Left cardiac atrium (tissue), 4 donors: ENCODE measurements at places on chromosomes 13 and 19. TPM values are rescaled to one million over a fixed set of nuclear protein-coding genes. Genes with fewer than 3 reads are reported as not detected.

DNA sequence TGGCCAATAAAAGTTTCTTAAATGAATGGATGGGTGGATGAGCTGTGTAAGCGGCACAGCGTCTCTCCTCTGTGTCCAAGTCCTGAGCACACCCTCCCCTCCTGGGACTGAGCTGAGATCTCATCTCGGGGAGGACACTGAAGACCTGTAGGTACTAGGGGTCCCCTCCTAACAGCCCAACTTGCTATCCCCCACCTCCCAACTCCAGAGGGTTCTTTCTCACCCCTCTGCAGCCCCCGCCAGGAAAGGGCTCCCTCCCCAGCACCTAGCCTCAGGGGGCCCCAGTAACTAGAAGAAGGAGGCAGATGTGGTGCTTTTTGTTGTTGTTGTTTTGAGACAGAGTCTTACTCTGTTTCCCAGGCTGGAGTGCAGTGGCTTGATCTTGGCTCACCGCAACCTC, 1.1 kb upstream of the NANOS3 start:
- DNase-seq: no peak

DNA sequence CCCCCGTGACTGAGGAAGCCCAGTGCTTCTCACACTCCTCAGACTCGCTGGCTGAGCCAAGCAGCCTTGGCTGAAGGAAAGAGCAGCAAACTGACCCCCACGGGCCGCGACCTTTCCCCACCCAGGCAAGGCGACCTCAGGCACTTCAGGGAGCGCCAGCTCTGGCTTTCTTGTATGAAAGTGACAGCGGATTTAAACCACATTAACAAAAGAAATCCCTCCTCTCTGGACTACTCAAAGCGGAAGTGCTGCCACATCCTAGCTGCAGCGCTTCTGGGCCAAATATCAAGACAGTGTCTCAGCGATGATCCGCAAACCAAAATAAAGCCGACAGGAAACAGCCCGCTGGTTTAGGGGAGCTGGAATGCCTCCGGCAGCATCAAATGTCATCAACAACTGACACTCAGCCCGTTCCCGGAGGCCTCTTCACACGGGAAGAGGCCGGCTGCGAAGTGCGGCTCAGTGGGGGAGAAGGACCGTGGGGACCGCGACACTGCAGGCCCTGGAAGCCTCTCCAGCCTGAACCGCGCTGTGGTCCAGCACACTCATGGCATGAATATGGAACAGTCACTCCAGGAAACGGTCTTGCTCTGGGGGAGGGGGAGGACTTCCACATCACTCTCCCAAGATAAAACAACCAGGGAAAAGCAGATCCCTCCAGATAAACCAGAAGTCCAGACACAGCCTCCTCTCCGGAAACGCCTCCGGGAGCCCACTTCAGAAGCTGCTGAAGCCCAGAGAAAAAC, 1.4 kb downstream of the RASA3 start:
- DNase-seq: peak; percentile 71

- peak; percentile 45 for DNase-seq
Measured at GRCh38 chr19:38264486-38265212, at the start of gene SPINT2. TSS of gene SPINT2 (plus strand) at chr19:38264573. CDS start at chr19:38264893, 320 bp downstream.

DNA sequence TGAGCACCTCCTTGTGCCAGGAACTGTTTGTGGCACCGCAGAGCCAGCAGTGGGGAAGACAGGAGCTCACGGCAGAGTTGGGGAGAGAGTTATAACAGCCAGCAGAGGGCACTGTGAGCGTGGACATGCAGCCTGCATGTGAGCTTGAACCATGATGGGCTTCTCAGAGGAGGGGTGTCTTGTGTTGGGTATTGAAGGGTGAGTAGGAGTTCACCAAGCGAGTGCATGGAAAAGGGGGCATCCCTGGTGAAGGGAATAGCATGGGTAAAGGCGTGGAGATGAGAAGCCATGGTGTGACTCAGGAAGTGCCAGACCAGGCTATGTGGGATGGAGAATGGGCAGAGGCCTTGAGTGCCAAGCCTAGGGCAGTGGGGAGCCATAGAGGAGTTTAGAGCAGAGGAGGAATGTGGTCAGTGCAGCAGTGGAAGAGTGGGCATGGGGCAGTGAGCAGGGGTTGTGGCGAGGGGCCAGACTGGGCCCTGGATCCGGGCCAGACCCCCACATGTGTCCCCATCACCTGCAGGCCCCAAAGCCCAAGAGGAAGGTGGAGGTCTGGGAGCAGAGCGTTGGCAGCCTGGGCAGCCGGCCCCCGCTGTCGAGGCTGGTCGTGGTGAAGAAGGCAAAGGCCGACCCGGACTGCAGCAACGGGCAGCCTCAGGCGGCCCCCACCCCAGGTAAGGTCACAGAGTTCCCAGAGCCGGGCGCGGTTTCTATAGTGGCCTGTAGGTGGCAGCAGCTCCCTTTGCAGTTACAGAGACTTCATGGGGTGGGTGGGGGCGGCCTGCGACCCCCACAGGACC, 11.8 kb upstream of the SHD start:
- peak; percentile 43 for DNase-seq

DNA sequence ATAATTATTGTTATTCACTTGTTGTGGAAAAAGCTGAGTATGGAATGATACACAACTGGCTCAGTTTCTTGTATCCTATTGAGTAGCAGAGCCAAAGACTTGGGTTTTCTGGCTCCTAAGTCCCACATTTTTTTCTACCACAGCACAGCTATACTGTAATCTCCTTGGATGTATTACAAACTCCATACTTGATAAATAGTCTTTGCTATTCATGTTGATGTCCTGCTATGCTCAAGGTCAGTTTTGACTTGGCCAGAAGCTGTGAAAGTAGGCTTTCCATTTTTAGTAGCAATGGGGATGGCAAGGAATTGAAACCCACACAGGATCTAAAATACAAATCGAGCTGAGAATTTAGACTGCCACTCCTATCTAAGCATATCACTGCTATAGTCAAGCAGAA, 79.1 kb downstream of the B3GLCT start:
- DNase-seq: no peak

- no peak for DNase-seq
Measured at GRCh38 chr19:38952395-38953165, 21.8 kb downstream of the MRPS12 start.

The RASAL3 gene
- total RNA-seq: 2.0 TPM

The OR7C1 gene
- not detected for total RNA-seq

GRCh38 chr13:105446197-105446596, 1089.3 kb downstream of the EFNB2 start:
- DNase-seq: no peak

The KRTDAP gene
- not detected for total RNA-seq
